ENCODE measurements at places on chromosomes 2 and 18. TPM values are rescaled to one million over a fixed set of nuclear protein-coding genes. Genes with fewer than 3 reads are reported as not detected.

GRCh38 chr2:217215877-217216276 lies 356.0 kb upstream of the TNP1 start:
- H3K27me3 ChIP-seq = no peaks in the 10 kb centered on the region
- no peaks in the 10 kb centered on the region for H3K36me3 ChIP-seq
- DNase-seq = no peak
- no peak overlapping the region for H3K27ac ChIP-seq
- H3K4me3 ChIP-seq = no peak overlapping the region
- no peaks in the 10 kb centered on the region for H3K4me1 ChIP-seq

The VWA3B gene
- not detected for total RNA-seq

DNA sequence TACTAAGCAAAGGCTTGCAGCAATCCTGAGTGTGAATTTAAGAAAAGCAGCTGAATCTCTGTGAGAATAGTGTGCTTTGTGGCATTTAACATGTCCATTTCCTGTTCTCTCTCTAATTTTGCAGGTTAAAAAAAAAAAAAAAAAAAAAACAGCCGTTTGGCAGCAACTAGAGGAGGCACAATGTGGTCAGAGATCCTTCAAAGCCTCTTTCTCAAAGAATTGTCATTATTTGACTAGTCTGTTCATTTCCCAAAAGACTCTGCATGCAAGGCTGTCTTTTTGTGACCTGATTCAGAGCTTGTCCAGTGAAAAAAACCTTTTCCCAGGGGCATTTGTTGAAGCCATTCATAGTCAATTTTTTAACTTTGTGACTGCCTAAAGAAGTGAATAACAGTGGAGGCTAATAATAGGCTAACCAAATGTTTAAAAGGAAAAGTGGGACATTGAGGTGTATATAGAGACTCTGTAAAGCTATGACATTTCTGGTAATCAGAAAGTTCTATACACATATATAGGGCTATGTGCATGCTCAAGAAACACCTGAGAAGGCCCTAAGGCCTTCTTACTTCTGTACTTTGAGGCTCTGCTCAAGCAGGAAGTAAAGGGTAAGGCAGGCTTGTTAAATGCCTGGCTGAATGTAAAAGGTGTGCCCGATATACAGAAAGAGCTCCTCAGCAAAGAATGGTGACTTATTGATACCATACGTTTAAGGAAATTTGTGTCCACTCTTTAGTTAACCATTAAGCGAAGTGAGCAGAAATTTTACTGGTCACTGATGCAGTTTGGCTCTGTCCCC lies 289.6 kb upstream of the RAB6C start:
- no peaks in the 10 kb centered on the region for H3K27me3 ChIP-seq
- H3K36me3 ChIP-seq = no peaks in the 10 kb centered on the region
- DNase-seq = no peak
- no peaks in the 10 kb centered on the region for H3K4me1 ChIP-seq

DNA sequence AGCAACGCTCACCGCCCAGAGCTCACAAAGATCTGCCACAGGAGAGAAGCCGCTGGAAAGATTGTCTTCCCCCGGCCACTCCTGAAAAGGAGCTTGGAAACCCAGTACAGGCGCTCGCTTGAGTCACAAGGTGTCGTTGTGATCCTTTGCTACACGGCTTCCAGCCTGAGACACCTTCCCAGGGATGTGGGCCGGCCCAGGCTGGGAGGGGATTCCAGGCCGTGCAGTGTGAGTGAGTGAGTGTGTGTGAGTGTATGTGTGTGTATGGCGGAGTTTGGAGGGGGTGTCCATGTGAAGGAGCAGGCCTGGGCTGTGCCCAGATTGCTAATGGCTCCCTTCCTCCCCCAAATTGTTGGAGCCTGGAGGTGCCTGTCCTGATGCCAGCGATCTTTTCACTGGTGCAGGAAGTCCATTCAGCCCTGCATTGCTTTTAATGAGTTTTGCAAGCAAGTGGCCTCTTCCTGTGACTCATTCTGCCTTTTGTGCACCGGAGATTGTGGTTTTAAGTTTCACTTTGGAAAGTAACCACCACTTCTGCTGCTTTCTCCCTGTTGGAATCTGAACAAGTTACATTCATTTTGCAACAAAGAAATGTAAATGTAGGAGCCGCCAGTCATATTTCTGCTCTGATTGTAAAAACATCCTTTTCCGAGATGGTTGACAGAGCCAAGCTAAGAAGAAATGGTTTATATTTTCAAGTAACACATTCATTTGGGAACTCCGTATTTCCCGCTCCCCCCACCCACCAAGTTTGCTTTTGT lies 83.7 kb downstream of the LPIN1 start:
- H3K4me3 ChIP-seq = peak overlapping the region; percentile 27
- no peak overlapping the region for H3K27ac ChIP-seq
- H3K36me3 ChIP-seq = peaks cover 20% of the 10 kb centered on the region
- DNase-seq = peak; percentile 42
- peaks cover 14% of the 10 kb centered on the region for H3K4me1 ChIP-seq
- peaks cover 6% of the 10 kb centered on the region for H3K27me3 ChIP-seq

The LAMA3 gene
- 0.44 TPM for total RNA-seq

Measured in T-cell (primary cell).